ENCODE measurements at places on chromosomes 11 and 22.

DNA sequence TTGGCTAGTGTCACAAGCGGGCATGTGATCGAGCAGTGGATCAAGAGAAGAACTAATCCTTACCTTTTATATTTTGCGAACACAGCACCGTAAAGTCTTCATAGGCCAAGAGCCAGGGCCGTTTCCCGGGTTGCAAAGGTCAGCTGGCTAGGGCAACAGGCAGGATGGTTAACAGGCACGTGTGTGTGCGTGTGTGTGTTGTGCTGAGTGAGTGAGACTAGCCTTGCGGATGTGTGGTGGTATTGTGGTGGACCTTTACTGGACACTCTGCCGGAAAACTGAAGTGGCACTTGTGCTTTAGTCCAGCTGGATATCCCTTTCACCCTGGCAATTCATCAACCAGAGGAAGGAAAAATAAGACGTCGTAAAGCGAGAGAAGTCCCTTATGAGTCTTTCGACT, 176.7 kb downstream of the BCR start:
- no peak for DNase-seq

DNA sequence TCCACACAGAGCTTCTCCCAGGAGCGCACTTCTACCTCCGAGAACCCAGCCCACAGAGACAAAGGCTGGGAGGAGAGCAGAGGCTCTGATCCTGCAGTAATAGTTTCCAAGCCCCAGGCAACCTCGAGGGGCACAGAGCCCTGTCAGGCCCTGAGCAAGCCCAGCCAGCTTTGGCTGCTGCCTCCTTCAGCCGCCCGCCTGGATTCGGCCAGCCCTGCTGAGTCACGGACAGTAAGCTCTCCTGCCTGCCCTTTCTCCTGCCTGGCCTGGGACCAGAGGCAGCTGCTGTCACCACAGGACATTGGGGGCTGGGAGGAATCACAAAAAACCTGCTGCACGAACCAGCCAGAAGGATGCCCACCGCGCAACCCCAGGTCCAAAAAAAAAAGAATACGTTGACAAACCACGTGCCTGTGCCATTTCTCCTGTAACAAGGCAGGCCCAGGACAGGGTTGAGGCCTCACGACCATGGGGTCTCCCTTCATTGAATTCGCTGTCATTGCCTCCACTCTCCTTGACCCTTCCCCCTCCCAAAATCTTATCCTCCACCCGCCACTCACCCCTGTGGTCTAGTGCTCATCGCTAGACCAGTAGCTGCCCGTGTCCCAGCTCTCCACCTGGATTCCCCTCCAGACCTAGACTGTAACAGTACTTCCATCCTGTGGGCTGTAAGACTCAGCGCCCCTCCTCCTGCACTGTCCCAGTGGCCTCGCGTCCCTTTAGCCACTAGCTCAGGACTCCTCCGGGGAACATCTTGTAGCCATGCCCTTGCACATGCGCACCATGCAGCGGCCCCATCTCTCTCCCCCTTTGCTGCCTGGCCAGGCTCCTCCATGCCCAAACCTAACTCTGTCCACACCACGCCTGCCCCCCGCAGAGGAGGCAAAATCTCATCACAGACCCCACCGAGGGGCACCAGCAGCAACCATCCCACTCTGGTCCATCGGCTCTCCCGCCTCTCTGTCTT, 7.4 kb upstream of the SLC22A12 start:
- no peak for DNase-seq

DNA sequence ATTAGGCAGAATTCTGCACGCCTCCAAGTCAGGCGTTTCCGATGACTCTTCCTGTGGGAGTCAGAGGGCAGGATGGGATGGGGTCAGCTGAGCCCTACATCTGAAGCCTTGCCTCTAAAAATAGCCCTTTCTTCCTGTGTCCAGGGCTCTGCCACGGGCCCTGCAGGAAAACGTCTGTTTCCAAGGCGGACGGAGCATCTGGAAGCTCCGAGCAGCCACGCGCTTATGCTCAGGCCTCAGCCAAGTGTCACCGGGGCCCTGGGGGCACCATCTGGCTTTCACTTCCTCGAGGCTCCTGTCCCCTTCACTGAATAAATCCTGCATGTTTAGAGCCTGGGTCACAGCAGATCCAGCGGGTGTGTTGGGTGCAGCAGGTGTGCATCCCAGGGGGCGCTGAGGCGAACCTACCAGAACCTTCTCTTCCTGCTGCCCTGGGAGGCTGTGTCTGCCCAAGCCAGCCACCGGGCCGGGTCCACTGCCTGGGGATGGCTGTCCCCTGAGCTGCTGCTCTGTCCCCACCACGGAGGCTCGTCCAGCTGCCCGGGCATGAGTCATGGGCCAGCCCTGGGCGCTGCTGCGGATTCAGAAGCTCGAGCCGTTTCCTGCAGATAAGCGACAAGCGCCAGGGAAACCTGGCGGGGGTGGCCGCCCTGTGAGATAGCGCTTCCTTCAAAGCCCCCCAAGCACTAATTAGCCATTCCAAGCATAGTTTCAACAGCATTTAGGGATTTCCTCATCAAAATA, 32.0 kb upstream of the LINC01488 start:
- DNase-seq, result no peak

DNA sequence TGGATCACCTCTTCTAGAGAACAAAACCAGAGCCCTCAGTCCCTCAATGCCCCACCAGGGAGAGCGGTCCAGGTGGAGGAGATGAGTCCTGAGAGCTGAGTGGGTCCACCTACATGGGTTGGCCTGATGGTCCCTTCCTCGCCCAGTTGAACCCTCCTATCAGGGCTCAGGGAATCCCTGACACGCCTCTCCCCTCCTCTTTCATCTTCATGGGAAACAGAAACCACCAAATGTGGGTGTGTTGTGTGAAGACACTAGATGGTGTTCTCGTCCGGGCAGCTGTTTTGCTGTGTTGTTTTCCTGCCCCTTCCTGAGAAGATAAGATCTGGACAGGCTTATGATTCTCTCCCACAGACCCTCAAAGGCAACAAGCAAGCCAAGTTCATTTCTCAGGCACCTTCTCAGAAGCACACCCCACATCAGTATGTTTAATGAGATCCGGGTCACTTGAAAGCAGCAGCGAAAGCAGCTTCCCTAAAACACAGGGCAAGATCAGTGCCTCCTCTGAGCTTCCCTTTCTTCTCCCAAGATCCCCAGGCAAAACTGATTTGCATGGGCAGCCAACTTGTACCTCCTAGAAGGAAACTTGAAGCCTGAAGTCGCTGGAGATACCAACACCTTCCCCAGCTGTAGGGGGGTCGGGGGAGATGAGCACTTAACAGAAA, 35.3 kb upstream of the POU2AF1 start:
- DNase-seq, result no peak

DNA sequence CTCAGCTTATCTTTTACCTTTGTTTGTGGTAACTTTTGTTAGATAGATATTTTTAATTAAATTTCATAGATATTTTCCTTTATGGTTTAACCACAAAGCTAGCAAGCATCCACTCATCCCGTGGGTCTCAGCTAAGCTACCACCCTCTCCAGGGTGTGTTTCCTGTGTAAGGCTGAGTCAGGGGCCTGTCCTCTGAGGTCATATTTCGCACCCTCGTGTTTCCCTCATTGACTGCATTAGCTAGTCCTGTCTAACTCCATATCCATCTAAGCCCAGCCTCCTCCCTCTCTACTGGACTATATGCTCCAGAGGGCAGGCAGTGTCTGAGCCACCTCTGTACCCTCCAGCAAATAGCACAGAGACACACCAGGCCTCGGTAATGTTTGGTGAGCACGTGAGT, 16.7 kb downstream of the XRRA1 start:
- no peak for DNase-seq

DNA sequence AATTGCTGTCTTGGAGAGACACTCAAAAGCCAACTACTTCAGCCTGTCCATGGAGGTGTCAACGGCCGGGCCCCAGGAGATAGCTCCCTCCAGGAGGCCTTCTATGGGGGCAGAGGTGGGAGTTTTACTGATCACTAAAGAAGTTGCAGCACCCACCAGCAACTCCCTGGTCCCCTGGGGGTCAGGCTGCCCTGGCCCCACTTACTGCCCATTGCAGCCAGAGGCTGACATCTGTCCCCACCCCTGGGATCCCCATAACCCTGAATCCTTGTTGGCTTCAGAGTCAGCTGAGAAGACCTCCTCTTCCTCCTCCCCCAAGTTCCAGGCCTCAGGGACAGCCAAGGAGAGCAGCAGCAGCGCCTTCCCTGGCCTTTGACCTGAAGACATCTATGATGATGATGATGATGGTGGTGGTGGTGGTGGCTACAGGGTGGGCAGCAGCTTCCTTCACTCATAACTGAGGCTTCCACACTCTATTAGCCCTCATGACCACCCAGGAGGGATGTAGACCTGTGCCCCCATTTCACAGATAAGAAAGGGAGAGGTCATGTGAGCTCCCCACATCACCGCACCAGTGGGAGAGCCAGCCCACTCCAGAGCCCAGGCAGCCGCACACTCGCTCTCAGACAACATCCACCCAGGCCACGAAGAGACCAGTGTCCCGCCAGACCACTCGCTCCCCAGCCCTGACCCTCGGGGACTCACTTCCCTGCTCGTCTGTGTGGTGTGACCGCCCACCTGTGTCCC, 43.8 kb upstream of the FGF3 start:
- no peak for DNase-seq
